Upper lobe of right lung (tissue), 1 donor: ENCODE measurements at places on chromosomes 6 and 20.

DNA sequence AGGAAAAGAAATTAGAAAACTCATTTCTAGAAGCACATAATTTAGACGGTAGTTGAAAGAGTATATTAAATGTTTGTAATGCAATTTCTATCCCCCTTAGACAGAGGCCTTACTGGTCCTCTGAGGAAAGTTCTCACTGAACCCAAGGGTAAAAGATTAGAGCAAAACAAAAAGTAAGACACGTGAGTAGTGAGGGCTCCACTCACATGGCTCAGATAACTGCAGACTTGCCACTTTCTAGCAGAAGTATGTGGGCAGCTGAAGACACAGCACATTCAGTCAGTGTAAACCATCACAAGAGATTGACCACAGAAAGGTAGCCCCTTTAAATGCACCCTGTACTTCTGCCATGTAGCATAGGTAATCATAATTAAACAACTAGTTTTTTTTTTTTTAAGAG, 193.8 kb downstream of the BTBD9 start:
- DNase-seq = no peak

DNA sequence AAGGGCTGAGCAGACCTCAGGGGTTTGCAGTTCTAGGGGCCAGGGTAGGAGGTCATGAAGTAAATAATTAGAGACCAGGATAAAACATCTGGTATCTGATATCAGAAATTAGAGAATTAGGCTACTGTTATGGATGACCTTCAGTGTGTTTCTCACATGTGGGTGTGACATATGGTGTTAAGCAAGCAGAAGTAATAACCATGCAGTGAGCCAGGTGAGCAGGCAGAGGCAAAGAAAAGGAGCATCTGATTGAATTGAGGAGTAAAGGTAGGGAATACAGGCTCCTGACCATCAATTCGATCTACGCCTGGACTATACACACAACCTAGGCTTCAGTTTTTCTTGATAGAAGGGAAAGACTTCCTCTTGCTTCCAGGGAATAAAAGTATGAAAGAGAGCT, 34.7 kb upstream of the MAP3K7 start:
- no peak for DNase-seq

GRCh38 chr20:42018979-42019378, 400.8 kb upstream of the CHD6 start:
- no peak for DNase-seq

- DNase-seq = no peak
Measured at GRCh38 chr6:113879186-113880096, 22.3 kb downstream of the MARCKS start.

DNA sequence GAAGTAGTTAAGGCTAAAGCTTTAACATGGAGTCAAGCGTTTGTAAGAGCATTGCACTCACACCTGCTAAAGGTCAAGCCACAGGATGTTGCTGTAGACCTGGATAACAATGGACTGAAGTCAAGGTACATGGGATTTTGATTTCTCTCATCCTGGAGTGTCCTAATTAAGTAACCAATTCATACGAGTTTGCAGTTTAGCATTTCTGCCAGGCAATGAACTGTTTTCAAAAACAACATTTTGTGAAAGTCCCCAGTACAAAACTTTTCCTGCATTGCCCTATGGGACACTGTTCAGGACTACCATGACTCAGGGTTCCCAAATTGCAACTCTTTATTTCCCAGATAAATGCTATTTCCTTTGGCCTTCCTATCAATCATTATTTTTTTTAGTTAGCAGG, 17.4 kb upstream of the SIRPB1 start:
- DNase-seq = no peak
